ENCODE measurements at places on chromosomes 5 and 9.

GRCh38 chr9:110143950-110144545, 63.9 kb downstream of the C9orf152 start:
- no peaks in the 10 kb centered on the region for H3K27me3 ChIP-seq
- H3K4me1 ChIP-seq = peaks cover 13% of the 10 kb centered on the region
- peak overlapping the region; percentile 49 for H3K27ac ChIP-seq
- H3K36me3 ChIP-seq = no peaks in the 10 kb centered on the region

DNA sequence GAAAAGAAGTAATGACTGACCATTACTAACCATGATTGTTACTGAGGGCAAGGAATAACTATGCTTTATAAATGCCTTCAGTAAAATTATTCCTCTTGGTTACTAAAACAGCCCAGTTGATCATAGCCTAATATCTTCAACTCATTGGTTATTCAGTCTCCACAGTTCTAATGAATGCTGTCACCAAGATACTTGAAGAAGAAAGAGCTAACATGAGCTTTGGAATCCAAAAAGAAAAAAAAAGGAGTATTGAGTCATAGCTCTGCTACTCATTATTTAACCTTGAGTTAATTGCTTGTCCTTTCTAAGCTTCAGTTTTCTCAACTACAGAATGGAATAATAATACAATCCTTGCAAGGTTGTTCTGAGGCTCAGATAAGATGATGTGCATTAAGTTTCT, 187.7 kb downstream of the BRINP1 start:
- H3K4me1 ChIP-seq = no peaks in the 10 kb centered on the region
- DNase-seq = no peak
- no peak overlapping the region for H3K4me3 ChIP-seq

GRCh38 chr5:147098233-147098790, 136.5 kb upstream of the STK32A start:
- H3K4me1 ChIP-seq = no peaks in the 10 kb centered on the region
- H3K4me3 ChIP-seq = no peak overlapping the region
- no peaks in the 10 kb centered on the region for H3K36me3 ChIP-seq
- H3K27me3 ChIP-seq = no peaks in the 10 kb centered on the region
- H3K27ac ChIP-seq = no peak overlapping the region

GRCh38 chr9:8571643-8572042, 772.1 kb upstream of the DMAC1 start:
- no peaks in the 10 kb centered on the region for H3K4me1 ChIP-seq
- no peak for DNase-seq
- no peak overlapping the region for H3K4me3 ChIP-seq
- H3K27me3 ChIP-seq = no peaks in the 10 kb centered on the region
- no peaks in the 10 kb centered on the region for H3K36me3 ChIP-seq

DNA sequence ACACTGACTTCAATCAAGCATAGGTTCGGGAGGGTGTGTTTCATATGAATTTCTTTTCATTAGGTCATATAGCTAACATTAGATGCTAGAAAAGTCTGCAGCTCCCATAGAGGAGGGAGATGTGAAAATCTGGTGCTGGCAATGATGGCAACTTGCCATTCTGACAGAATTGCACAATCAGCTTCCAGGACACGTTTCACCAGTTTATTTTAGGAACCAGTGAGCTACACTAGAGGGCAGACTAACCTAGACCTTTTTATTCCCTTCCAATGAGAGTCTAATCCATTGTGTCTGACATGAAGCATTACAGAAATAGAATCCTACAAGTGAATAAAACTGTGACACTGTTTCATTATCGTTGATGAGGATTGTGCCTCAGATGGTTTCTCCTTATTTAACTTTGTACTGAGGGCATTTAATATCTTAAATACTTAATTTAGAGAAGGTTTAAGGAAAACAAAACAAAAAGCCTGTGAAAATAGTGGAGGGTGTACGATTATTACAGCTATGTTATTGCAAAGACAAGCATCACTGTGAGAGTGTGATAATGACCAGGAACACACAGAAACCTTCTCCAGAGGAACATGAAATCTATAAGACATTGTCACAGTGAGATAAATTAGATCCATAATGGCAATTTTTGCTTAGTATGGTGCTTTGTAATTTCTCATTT, 363.3 kb upstream of the RPS23 start:
- no peaks in the 10 kb centered on the region for H3K27me3 ChIP-seq
- H3K4me1 ChIP-seq = no peaks in the 10 kb centered on the region
- H3K4me3 ChIP-seq = no peak overlapping the region
- no peak for DNase-seq
- no peak overlapping the region for H3K27ac ChIP-seq

GRCh38 chr5:89080467-89081116, 197.6 kb upstream of the MEF2C start:
- H3K27ac ChIP-seq = no peak overlapping the region
- no peak overlapping the region for H3K4me3 ChIP-seq
- no peaks in the 10 kb centered on the region for H3K36me3 ChIP-seq
- no peaks in the 10 kb centered on the region for H3K27me3 ChIP-seq
- H3K4me1 ChIP-seq = no peaks in the 10 kb centered on the region

DNA sequence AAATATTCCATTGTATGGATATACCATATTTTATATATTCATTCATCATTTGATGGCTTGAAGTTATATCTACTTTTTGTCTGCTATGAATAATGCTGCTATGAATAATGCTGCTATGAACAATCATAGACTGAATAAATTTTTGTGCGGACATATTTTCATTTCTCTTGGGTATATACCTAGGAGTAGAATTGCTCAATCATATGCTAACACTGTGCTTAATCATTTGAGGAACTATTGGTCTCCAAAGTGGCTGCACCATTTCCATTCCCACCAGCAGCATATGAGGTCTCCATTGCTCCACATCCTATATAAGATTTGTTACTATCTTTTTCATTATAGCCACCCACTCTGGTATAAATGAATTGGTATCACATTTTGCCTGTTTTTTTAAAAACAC, 18.3 kb upstream of the TEK start:
- peaks cover 4% of the 10 kb centered on the region for H3K27me3 ChIP-seq
- H3K27ac ChIP-seq = no peak overlapping the region
- no peaks in the 10 kb centered on the region for H3K36me3 ChIP-seq
- no peaks in the 10 kb centered on the region for H3K4me1 ChIP-seq
- no peak for DNase-seq

DNA sequence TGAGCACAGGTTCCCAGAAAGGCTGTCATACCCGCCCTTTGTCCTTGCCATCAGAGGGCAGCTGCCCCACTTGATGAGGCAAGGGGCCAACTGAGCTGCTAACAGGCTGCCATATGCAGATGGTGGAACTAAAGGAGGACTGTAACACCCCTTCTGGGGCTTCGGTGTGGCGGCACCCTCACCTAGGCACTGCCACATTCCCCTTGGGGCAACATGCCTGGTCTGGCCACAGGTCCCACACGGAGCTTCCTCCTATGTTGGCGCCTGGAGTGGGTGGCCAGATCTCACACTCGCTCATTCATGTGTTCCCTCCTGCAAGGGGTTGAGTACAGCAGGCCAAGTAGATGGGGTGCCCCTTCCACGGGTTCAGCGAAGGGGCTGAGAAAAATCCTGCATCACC, 777.4 kb upstream of the CHD1 start:
- DNase-seq = no peak
- H3K4me3 ChIP-seq = no peak overlapping the region
- H3K27ac ChIP-seq = no peak overlapping the region
- no peaks in the 10 kb centered on the region for H3K4me1 ChIP-seq

DNA sequence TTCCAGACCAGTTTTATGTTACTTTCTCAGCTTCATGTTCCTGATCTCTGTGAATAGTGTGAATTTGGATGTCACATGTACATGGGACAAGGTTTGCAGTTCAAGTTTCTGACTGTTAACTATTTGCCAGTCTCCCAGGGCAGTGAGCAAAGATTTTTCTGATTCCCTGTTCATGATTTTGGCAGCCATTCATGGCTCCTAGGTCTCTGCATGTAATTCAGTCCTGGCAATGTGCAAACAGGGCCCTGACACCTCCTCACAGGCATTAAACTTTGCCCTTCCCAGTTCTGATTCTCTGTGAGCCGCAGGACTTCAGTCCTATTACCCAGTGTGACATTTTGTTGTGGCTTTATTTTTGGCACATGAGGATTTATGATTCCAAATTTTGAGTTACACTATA, 349.7 kb downstream of the ARRDC3 start:
- H3K27me3 ChIP-seq = no peaks in the 10 kb centered on the region
- H3K27ac ChIP-seq = no peak overlapping the region
- DNase-seq = no peak
- H3K4me3 ChIP-seq = no peak overlapping the region

DNA sequence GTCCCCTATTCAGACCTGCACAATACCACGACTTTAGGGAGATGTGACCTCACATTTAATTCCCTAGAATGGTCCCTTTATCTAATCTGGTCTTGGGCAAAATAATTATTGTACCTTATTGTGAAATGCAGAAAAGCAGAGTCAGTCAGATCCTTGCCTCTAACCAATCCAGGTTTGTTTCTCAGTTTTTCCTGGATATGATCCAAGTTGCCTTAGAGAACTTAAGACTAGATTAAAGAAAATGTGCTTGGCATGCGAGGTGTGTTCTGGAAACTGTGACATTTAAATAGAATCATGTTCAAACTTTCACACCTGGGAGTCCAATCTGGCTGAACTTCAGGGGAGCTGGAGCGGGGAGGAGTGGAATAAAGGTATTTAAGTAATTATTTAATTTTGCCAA, 696.2 kb downstream of the DNAH5 start:
- DNase-seq = no peak
- no peaks in the 10 kb centered on the region for H3K36me3 ChIP-seq
- no peaks in the 10 kb centered on the region for H3K27me3 ChIP-seq
- H3K4me1 ChIP-seq = no peaks in the 10 kb centered on the region

- no peaks in the 10 kb centered on the region for H3K36me3 ChIP-seq
- peaks cover 34% of the 10 kb centered on the region for H3K4me1 ChIP-seq
- H3K27ac ChIP-seq = no peak overlapping the region
- no peak overlapping the region for H3K4me3 ChIP-seq
These were observed 1.7 kb upstream of the LTC4S start for GRCh38 chr5:179791881-179792611.

DNA sequence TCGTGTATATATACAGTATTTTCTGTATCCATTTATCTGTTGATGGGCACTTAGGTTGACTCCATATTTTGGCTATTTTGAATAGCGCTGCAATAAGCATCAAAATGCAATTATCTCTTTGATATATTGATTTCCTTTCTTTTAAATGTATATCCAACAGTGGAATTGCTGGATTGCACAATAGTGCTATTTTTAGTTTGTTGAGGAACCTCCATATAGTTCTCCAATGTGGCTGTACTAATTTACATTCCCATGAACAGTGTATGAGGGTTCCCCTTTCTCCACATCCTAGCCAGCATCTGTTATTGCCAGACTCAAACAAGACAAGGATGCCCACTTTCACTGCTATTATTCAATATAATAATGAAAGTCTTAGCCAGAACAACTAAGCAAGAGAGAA, 9.1 kb upstream of the CTXN3 start:
- no peaks in the 10 kb centered on the region for H3K4me1 ChIP-seq
- H3K27ac ChIP-seq = no peak overlapping the region
- no peak for DNase-seq
- H3K27me3 ChIP-seq = no peaks in the 10 kb centered on the region

- H3K4me1 ChIP-seq = no peaks in the 10 kb centered on the region
- DNase-seq = no peak
- no peak overlapping the region for H3K4me3 ChIP-seq
- no peak overlapping the region for H3K27ac ChIP-seq
These were observed 17.8 kb upstream of the BHMT start for GRCh38 chr5:79093762-79094161.

- H3K27ac ChIP-seq = no peak overlapping the region
- H3K4me3 ChIP-seq = no peak overlapping the region
- H3K4me1 ChIP-seq = no peaks in the 10 kb centered on the region
- H3K27me3 ChIP-seq = no peaks in the 10 kb centered on the region
- DNase-seq = no peak
- H3K36me3 ChIP-seq = no peaks in the 10 kb centered on the region
These were observed 182.2 kb upstream of the TNC start for GRCh38 chr9:115300116-115300515.

DNA sequence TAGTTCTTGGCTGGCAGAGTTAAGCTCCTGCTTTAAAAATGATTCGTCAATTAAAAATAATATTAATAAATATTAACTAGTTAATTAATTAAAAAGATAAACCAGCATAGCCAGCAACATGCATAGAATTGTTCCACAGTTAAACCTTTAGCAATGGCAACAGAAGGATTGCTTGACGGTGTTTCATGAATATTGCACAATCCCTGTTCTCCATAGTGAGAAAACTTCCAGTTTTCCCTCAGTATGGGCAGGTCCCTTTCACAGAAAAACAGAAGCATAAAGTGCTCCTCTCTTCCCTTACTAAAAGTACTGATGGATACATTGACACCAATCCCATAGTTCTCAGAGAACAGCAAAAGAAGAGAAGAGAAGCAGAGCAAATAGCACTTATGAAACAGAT, 71.4 kb upstream of the CAST start:
- H3K4me3 ChIP-seq = no peak overlapping the region
- no peaks in the 10 kb centered on the region for H3K36me3 ChIP-seq
- H3K4me1 ChIP-seq = no peaks in the 10 kb centered on the region

GRCh38 chr9:80932947-80933780, 756.2 kb downstream of the TLE1 start:
- H3K36me3 ChIP-seq = no peaks in the 10 kb centered on the region
- H3K27ac ChIP-seq = no peak overlapping the region
- no peaks in the 10 kb centered on the region for H3K27me3 ChIP-seq

DNA sequence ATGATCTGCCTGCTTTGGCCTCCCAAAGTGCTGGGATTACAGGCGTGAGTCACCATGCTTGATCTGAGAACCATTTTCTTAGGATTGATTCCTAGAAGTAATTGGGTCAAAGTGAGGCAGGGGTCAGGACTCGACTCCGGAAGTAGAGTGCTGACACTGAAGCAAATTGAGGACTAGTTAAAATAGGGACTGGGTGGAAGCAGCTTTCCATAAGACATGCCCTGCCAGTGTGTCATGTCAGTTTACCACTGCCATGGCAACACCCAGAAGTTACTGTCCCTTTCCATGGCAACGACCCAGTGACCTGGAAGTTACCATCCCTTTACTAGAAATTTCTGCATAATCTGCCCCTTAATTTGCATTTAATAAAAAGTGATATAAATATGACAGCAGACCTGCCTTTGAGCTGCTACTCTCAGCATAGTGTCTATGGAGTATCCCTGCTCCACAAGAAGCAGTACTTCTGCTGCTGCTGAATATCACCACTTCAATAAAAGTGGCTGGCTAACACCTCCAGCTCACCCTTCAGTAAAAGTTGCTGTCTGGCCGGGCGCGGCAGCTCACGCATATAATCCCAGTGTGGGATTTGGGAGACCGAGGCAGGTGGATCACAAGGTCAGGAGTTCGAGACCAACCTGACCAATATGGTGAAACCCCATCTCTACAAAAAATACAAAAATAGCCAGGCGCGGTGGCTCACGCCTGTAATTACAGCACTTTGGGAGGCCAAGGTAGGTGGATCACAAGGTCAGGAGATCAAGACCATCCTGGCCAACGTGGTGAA, 47.8 kb upstream of the JADE2 start:
- no peak for DNase-seq
- H3K4me1 ChIP-seq = no peaks in the 10 kb centered on the region
- H3K36me3 ChIP-seq = no peaks in the 10 kb centered on the region
- H3K27ac ChIP-seq = no peak overlapping the region
- no peaks in the 10 kb centered on the region for H3K27me3 ChIP-seq

Data from T-cell (primary cell).